Activated T-helper 17 cell treated with anti-CD3 and anti-CD28 coated beads, Interleukin-2, amount 50 U/mL, for 72 hours (primary cell): ENCODE measurements at places on chromosomes 11 and 22.

DNA sequence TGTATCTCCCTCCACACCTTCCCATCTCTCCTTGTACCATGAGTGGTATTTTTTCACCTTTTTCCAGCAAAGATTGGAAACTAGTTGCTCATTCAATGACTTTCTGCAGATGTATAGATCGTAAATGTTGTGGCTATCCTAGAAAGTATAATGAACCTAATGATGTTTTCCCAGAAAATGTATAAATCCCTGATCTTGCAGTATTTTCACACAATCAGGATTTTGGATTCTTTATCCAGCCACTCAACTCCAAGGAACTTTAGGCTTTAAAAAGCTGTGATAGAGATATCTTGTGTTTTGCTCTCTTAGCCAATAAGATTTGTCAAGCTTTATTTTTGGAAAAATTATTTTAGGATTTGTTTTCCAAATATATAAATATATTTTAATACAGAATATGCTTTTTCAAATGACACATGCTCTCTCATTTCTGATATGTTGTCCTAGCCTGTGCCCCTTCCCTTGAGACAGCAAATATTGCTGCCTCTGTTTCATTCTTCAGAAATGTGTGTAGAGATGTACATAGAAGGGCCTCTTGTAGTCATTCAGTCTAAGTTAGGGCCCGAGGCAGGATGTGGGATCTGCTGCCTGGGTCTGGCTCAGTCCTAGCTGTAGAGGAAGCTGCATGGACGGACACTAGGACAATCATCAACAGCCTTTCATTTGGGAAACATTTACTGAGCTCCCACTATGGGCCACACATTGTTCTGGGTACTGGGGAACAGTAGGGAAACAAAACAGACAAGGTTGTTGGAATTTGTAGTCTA is 62.4 kb downstream of the NAV2 start:
- no peak for ATAC-seq

DNA sequence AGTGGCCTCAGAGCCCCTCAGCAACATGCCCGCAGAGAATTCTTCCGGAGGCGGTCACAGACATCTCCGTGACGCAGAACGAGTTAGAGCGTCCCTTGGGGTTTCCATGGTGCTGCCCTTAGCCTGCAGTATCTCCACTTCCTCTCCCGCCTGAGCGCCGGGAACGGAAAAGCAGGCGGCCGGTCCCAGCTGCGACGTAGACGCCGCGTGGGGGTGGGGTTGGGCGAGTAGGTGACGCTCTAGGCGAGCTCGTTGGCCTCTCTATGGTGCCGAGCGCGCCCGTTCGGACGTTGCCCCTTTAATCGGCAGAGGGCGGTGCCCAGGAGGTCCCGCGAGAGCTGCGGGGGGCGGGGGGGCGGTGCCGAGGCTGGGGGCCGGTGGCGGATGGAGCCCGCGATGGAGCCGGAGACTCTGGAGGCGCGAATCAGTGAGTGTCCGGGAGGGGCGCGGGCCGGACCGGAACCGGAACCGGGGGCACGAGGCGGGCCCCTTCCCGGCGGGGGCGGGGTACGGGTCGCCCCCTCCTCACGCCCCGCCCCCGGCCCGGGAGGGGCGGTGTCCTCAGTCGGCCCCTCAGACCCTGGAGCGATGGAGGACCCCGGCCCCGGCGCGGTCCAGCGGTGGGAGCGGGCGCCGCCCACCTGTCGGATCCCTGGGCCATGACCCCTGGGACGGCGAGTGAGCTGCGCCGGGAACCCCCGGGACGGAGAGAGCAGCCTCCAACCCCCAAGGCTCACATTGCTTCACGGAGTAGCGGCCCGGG is at the start of gene GGA1:
TSS of gene GGA1 (plus strand) at position 358 of the 763 bp plus-strand sequence. CDS start at position 385, 27 bp downstream.
- peak; percentile 85 for ATAC-seq

DNA sequence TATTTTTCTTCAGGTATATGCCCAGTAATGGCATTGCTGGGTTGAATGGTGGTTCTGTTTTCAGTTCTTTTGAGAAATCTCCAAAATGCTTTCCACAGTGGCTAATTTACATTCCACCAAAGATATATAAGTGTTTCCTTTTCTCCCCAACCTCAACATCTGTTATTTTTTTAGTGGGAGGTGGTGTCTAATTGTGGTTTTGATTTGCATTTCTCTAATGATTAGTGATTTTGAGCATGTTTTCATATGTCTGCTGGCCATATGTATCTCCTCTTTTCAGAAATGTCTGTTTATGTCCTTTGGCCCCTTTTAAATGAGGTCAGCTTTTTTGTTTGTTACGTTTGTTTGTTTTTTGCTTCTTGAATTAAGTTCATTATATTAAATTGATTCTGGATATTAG is 760.2 kb downstream of the KCNA4 start:
- ATAC-seq, result no peak

GRCh38 chr11:134670961-134671370 is 258.9 kb upstream of the B3GAT1 start:
- ATAC-seq, result no peak

GRCh38 chr11:78299000-78299710 is 110.4 kb downstream of the USP35 start:
- ATAC-seq, result no peak

- ATAC-seq, result peak; percentile 95
Measured at GRCh38 chr11:45169310-45170072, 23.1 kb downstream of the PRDM11 start.
